Non-pigmented ciliary epithelial cell (primary cell): ENCODE measurements at places on chromosomes 5 and 9.

DNA sequence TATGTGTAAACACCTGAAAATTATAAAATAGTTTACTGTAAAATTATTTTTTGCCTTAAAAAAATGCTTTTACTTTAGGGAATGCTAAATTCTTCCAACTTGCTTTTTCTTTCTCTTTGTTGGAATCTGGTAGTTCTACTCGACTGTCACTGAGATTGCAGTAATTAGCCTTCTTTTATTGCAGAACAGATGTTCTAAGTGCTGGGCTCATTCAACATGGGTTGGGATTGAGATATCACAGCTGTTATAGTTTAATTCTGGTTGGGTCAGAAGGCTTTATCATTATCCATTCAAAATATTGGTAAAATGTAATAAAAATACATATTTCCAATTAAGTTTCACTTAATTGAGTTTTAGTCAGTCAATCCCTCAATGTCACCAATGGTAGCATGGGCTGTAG lies 686.7 kb downstream of the CDH18 start:
- DNase-seq: no peak

- DNase-seq: no peak
Observed at GRCh38 chr9:92564982-92565381, 29.2 kb upstream of the ECM2 start.

GRCh38 chr9:2481216-2481615 lies 140.4 kb upstream of the VLDLR start:
- no peak for DNase-seq

DNA sequence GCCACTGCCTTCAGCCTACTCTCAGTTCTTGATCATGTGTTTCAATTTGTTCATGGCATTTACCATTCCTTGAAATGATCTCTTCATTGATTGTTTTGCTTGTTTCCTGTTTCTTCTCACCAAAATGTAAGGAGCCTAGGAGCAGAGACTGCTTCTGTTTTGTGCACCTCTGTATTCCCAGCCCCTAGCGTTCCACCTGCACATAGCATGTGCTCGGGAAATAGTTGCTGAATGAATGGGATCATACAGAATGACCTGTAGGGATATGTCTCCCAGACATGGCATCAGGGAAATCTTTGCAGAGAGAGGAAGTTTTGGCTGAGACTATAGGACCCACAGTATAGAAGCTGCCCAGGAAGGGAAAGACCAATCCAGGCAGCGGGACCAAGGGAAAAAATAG lies 6.2 kb upstream of the CERCAM start:
- no peak for DNase-seq

- no peak for DNase-seq
Observed at GRCh38 chr5:120463991-120464626, at the start of gene PRR16. TSS of gene PRR16 (plus strand) at chr5:120464300.

DNA sequence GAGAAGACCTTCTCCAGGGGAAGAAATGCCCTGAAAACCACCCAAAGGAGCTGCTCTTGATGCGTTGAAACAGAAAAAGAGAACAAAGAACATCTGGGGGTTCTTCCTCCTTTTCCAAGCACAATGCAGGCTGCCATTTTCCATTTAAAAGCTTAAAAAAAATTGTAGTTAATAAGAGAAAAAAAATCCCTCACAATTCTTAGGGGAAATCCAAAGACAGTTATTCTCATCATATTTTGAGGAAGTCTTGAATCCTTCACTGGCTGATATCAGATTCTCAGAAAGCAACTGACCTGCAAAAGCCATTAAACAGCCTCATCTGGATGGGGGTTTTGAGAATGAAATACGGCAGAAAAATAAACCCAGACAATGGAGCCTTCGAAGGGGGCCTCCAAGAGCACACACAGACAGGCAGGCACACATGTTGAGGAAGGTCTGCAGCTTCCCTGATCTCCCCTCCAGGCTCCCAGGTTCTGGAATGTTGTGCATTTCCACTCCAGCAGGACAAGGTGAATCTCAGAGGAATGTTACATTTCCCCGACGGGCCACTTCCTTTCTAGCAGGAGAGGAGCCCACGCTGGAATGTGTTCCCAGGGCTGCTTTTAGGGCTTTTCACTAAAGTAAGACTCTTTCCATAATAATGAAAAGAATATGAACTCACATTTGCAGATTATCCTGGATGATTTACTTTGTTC lies 159.4 kb upstream of the S1PR3 start:
- DNase-seq: no peak

DNA sequence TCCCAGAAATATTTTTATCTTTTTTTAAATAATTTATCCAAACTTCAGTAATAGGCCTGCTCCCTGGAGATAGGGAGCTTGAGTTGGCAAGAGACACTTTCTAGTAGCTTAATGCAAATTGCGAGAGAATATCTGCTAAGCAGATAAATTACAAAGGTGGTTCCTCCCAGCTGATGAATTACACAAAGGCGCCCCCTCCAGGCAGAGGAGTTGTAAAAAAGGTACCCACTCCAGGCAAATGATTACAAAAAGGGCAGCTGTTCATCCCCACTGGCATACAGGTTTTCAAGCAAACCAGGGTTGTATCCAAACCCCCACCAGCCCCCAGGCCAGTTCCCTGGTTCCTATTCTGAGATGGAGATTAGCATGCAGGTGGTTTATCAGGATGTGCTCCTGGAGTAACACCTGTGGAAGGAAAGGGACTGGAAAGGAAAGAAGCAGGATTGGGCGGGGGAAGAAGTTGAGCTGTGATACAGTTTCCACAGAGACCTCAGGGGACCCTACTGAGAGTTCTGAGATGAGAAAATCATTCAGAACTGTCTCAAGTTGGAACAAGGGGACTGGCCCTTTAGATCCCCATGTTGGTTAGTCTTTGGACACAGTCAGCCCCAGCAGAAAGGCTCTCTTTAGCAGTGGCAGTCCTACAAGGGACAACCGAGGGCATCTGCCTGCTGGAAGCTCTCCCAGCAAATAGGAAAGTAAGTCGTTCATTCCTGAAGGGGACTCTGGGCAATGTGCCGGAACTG lies 25.5 kb downstream of the ESM1 start:
- DNase-seq: no peak

DNA sequence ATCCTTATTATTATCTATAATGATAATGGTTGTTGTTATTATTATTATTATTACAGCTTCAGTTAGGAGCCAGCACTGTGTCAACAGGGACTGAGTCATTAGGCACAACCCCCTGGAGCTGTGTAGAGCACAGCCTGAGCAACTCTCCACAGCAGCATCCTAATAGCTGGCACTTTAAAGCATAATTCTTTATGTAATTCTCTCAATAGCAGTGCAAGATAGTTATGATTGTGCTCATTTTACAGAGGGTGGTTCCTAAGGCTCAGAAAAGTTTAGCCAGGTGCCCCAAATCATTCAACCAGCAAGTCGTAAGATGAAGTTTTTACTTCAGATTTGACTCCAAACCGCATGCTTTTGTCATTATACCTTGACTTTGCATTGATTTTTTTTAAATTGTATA lies 390.3 kb downstream of the ANXA1 start:
- DNase-seq: no peak

- DNase-seq: no peak
Observed at GRCh38 chr5:177496727-177497291, 595 bp downstream of the PDLIM7 start.

GRCh38 chr9:3137347-3137695 lies 293.4 kb upstream of the PUM3 start:
- no peak for DNase-seq

GRCh38 chr9:27600256-27600655 lies 27.0 kb upstream of the C9orf72 start:
- DNase-seq: no peak

DNA sequence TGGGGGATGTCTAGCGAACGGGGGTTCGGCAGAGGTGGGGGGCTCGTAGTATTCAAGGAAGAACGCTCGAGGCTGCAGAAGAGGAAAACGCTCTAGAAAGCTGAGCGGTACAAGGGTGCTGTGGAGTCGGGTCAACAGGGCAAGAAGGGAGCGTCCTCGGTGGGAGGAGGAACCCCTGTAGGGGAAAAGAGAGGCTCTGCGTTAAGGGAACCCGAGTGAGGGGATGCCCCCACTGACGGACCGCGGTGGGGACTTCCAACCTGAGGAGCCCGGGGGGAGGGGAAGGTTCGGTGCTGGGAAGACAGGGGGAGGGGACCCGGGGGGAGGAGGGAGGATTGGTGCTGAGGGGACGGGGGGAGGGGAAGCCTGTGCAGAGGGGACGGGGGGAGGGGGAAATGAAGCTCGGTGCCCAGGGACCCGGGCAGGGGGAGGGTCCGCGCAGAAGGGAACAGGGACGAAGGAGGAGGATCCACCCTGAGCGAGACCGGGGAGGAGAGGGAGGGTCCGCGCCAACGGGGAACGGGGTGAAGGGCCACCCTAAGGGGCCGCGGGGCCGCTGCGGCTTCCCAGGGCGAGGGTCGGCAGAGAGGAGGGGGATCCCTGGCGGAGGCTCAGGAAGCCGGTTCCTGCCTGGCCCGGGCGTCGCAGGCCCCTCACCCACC lies 621 bp downstream of the NR6A1 start:
- DNase-seq: no peak

DNA sequence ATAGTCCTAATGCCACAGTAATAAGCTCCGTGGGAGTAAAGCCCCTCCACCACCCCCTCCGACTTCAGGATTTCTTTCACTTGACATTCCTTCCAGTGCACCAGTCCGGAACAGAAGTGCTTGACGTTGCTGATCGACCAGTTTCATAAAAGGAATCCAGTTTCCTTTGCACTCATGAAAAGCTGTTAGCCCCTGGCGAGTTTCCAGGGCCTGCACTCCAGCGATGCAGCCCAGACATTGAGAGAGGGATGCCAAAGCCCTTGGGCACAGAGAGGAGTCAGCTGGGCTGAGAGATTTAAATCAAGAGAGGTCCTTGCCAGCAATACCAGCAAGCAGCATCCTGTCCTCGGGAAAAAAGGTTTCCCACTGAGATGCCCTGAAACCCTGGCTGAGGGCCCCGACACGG lies 170.1 kb downstream of the GABBR2 start:
- DNase-seq: no peak

- no peak for DNase-seq
Observed at GRCh38 chr9:131732636-131733289, 7.1 kb downstream of the RAPGEF1 start.

DNA sequence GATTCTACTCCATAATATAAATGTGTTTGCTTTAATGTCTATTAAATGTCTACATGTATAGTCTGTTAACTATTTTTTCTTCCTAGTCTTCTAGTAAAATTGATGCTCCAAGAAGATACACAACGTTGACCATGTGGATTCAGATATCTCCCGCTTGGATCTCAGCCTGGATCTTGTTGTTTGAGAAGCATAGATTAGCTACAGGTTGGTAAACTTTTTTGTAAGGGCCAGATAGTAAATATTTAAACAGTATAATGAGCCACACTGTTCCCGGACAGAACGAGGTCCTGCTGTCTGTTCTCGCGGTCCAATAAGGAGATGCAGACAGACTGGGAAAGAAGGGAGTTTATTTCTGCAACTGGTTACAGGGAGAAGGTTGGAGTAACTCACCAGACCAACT lies 86.2 kb upstream of the IL12B start:
- DNase-seq: no peak

- DNase-seq: no peak
Observed at GRCh38 chr5:133362438-133362837, 249.9 kb downstream of the FSTL4 start.

DNA sequence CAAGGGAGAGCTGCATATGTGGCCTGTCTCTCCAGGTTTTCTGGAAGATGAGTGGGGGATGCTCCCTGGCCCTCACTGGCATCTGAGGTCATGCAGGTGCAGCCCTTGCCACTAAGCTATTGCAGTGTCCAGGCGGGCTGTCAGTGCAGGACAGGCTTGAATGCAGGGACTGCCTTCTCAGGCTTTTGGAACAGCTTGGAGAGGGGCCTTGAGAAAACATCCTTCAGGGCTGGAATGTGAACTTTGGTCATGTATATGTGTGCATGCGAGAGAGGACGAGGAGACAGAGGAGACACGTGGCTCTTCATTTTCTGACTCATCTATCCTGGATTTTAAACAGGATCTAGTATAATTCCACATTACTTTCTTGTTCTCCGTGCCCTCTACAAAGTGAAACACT lies 90.3 kb downstream of the MACROH2A1 start:
- DNase-seq: peak; percentile 54

DNA sequence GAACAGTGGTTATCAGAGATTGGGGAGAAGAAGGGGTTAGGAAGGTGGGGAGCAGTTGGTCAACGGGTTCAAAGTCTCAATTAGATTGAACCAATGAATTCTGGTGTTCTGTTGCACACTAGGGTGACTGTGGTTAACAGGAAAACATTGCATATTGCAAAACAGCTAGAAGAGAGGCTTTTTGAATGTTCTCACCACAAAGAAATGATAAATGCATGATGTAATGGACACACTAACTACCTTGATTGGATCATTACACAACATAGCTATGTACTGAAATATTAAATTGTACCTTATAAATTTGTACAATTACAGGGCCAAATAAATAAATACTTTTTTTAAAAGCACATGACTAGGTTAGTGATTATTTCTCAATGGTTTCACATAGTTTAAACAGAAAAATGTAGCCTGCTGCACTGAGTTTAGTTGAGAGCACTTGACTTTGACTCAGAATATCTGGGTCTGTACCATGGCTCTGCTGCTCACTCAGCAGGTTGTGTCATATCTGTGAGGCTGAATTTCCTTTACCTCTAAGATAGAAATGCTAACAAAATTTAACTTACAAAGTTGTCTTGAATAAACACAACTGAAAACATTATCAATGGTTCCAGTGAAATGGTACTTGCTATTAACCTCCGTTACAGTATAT lies 30.4 kb downstream of the NUDT12 start:
- no peak for DNase-seq

GRCh38 chr9:35712762-35713400 lies 19.1 kb downstream of the TLN1 start:
- DNase-seq: no peak
